Left hindlimb (tissue), 1 donor: ENCODE measurements at places on chromosomes 5 and 9.

DNA sequence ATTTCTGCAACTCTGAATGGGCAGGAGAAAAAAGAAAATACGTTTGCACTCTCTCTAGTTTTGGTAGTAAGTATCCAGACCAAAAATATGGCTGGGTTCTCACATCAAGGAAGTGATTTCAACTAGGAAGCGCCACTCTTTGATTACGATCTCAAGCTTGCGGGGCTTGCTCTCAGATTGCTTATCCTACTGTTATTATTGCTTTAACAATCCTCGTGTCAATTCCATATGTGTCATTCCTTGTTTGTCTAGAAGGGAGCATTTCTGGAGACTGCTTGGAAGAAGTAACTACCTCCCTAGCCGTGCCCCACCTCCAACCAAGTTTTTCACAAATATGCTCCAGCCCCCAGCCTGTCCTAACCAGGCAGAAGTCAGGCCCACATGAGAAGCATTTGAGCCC lies 3.5 kb downstream of the PRUNE2 start:
- no peak for DNase-seq

- no peak for DNase-seq
Observed at GRCh38 chr9:131851414-131851813, 111.5 kb upstream of the RAPGEF1 start.

DNA sequence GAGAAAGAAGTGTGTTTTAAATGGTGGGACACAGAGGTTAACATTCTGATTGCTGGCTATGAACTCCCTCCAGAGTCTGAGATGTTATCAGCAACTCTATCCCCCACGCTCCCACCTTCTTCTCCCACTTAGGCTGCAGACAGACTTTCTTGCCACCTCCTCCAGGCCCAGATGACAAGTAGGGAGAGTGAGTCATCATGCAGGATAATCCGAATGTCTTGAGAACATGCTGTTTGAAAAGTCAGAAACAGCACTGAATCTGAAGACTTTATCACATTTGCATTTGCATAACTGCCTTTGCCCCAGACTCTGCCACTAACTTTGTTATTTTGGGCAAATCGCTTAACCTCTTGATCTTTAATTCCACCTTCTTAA lies 139.8 kb downstream of the ESM1 start:
- DNase-seq, result no peak

GRCh38 chr9:119961774-119962424 lies 592.7 kb upstream of the BRINP1 start:
- DNase-seq, result no peak
